ENCODE measurements at places on chromosomes 5 and 9.

DNA sequence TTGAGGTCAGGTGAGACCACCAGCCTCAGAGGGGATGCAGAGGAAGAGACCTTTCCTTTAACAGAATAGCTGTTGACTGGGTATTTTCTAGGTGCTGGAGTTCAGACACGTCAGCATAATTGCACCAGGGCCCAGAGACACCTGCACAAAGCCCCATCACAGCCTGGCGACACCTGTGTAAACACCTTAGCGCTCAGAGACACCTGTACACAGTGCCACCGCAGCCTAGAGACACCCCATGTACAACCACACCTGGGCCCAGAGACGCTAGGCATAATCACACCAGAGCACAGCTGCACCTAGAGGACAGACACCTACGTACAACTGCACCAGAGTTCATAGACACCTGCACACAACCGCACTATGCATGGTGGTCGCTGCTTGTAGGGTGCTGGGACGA, 1.0 kb downstream of the TRIP13 start:
- DNase-seq = no peak

- DNase-seq = peak; percentile 17
Measured at GRCh38 chr5:37248421-37248969, 681 bp downstream of the CPLANE1 start.

DNA sequence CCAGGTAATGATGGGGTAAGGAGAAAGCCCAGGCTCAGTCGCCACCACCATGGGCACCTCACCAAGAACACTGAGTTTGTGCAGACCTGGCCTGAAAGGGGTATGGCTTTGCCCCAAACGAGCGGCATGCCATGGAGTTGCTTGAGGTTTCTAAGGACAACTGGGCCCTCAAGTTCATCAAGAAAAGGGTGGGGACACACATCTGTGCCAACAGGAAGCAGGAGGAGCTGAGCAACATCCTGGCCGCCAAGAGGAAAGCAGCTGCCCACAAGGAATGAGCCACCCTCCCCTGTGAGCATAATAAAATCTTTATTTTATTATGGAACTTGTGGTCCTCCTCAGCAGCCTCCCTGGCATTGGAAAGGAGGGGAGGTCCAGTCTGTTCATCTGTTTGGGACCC, 23.8 kb downstream of the CD14 start:
- DNase-seq = peak; percentile 74

- DNase-seq = no peak
Measured at GRCh38 chr5:76535577-76535976, 87.6 kb downstream of the F2RL2 start.

- no peak for DNase-seq
Measured at GRCh38 chr5:24141046-24141445, 503.7 kb downstream of the CDH10 start.

GRCh38 chr5:55037046-55037771, 13.2 kb downstream of the GZMK start:
- no peak for DNase-seq

DNA sequence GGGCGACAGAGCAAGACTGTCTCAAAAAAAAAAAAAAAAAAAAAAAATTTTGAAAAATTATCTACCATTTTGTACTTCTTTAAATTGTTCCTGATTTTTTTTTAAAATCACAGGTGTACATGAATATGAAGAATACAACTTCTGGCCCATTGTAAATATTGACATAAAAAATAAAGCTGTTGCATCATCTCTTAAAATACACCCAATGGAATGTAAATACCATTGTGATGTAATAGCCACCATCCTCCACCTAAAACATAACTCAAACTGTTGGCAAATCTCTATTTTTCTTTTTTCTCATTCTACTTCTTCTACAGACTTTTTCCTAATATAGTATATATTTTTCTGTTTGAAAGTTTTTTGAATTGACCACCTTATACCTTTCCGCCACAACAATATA, 61.0 kb upstream of the TEX48 start:
- no peak for DNase-seq

DNA sequence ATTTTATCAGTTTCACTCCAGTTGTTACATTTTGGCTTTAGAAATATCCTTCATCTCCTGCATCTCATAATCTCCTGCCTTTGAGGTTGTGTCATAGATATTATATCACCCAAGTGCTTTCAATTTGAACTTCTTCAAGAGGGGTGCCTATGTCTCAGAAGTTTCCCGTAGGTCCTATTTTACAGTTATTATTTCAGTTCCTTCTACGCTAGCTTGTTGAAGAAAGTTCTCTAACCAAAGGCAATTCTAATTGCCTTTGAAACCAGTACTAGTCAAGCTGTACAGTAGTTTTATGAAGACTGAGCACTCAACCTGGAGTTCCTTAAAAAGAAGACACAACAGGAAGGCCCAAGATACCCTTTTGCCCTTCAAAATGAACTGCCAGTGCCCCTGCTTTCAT, 116.4 kb downstream of the ZCCHC7 start:
- DNase-seq = no peak

DNA sequence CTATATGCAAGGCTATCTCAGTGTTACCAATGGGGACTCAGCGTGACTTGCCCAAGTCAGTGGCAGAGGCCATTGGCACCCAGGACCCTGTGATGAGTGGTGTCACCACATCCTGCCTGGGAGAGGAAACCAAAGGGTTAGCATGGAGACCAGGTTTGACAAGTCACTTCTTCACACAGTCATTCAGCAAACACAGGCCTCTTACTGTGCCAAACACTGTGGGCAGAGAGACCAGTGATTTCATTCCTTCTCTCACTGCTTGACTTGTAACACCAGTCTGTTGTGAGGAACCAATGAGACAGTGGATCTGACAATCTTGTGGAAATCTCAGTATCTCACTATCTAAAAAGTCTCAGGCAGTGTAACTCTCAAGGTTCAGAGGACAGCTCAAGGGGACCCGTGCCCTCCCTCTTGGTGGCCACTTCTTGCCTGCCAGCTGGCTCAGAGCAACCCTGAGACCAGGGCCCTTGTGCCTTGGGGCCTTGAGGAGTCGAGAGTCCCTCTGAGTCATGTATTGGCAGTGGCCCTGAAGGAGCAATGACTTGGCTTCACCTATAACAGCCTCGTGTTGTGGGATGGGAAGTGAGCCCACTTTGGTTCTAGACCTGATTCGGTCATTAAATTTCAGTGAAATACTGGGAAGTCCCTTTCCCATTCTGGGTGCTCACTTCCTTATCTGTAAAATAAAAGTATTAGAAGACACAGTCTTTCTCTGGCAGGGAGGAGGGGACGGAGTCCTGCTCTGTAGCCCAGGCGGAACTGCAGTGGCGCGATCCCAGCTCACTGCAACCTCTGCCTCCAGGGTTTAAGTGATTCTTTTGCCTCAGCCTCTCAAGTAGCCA, 1.6 kb downstream of the FABP6 start:
- peak; percentile 76 for DNase-seq

GRCh38 chr5:52543594-52543993, 244.1 kb upstream of the ITGA1 start:
- no peak for DNase-seq

GRCh38 chr5:137611794-137612435, 112.8 kb upstream of the SPOCK1 start:
- DNase-seq = no peak

DNA sequence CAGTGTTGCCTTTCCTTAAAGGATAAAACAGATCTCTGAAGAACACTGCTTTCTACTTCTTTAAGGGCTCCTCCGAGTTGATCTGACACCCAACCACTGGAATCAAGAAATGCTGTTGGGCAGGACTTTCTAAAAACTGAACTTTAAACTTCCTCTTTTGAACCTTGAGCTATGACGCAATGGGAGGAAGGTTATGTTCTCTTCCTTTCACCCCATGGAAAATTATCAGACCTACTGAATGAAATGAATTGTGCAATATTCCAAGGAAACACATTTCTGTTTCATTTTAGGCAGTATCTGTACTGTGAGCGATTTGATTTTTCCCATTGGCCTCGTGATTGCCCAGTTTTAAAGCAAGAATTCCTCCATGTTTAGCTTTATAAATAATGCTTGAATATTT, 206.0 kb upstream of the PRR16 start:
- DNase-seq = peak; percentile 94

DNA sequence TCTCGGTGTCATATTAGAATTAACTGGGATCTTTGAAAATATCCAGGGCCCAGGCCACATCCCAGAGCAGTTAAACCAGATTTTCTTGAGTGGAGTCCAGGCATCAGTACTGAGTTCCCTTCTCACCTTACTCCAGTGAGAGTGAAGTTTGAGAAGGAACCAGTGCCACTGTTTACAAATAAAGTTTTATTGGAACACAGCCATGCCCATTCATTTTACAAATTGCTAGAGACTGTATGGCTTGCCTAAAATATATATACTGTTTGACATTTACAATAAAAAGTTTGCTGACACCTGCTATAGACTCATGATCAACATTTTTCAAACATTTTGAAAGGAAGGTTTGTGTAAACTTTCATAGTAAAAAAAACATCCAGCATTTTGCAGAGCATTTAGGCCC, 63.7 kb upstream of the DMRT3 start:
- DNase-seq = no peak

DNA sequence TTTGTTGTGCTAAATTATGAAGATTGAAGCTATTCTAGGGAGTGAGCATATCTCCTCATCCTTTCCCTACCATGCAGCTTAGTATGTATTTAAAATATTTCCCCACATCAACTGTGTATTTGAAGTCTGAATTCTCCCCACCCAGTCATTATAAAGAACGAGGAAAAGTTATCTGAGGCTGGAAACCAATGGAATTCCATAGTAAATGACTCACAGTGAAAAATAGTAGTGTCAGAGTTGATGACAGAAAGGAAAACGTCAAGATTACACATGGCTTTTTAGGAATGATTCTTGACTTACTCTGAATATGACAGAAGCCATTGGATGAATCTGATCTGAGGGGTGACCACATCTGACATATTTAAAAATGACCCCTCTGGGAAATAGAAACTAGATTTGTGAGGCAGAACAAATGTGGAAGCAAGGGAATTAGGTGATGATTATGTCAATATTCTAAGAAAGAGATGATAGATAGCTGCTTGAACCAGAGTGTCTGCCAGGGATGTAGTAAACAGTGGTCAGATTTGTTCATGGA, 1768.9 kb upstream of the CDH9 start:
- DNase-seq = no peak

- DNase-seq = peak; percentile 79
Measured at GRCh38 chr9:131736431-131736830, 3.4 kb downstream of the RAPGEF1 start.

- peak; percentile 68 for DNase-seq
Measured at GRCh38 chr9:98117984-98118639, 910 bp downstream of the TRIM14 start.

DNA sequence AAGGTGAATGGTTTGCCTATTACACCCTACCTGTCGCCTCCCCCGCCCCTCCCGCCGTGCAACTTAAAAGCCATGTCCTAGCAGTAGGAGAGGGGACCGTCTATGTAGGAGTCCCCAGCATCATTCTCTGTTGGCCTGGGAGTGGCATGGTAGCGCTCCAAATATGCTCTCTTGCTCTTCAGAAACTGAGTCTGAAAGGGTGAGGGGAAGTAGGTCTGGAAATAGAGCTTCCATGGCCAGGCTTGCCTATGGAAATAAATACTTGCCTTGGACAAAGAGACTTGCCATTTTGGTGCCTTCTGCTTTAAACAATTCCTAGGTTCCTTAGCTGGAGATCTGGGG, 1.4 kb downstream of the RGS7BP start:
- DNase-seq = no peak

DNA sequence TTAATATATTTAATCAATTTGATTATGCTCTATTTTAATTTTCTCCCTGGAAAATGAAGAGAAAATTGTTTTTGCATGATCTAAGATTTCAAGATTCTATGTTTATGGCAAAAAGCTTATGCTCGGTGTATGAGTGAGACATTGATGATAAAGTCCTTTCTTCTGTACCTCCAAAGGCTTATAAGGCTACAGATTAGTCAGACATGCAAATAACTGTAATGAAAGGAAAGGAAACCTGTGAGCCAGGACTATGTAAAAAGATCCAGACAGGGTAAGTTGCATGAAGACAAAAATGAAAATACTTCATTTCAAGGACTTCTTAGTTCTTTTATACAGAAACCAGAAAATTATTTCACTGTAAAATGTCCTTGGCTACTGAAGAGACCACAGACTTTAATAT, 52.2 kb upstream of the EDIL3 start:
- DNase-seq = no peak

GRCh38 chr5:173920024-173920753, 32.0 kb downstream of the CPEB4 start:
- DNase-seq = peak; percentile 38

GRCh38 chr9:109143881-109144562, 23.0 kb downstream of the FRRS1L start:
- DNase-seq = peak; percentile 47

DNA sequence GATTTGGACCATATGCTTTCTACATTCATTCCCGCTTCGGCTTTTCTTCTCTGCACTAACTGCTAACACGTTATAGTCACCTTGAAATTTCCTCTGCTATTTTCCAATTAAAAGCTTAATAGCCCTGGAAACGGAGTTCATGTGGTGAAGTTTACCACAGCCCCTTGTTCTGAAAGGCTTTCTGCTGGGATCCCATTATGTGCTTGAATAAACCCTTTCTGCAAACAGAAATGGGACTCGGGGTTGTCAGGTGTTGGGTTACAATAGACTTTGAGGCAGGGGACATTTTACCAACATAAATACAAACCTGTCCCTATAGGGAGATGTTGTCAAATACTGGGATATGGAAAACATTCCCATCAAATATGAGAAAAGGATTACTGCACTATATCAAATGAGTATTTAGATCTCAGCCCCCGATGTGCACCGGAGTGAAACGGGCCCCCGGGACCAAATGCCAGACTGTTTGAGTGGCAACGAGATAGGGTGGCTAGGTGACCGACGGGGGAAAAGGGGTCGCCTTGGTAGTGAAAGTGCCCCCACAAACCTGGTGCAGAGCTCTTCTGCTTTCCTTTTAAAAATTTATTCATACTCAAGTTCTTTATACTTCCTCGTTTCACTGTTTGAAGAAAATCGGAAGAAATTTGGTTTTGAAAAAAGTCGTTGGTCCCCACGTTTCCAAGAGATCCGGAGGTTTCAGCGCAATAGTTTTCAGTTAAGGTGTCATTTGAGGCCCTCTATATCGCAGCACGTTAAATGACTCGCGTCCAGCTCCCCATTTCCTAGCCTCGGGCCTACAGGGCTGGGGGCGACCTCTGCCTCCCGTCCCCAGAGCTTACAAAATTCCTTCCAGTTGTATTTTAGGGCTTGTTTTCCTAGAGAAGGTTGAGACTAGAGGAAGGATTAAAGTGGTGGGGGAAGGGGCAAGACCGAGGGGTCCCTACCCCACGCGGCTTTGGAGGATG, 2.1 kb upstream of the DMRT3 start:
- DNase-seq = no peak

DNA sequence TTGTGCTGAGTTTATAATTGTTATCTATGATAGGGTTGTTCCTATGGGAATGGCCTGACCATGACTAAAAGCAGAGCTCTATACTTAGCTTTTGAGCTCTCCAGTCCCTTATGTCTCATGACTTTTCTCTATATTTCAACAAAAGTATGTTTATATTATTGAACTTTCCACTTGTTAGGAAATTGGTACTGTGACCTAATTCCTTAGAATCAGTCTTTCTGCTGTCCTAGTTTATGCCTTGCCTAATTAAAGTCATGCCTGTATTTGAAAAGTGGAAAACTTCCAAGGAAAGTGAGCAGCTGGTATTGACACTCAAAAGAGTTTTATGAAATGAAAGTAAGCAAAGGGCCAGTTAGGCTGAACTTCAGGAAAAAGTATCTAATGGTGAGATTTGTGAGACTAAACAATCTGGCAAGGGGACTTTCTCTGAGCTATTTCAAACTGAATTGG, 68.6 kb downstream of the XRCC4 start:
- no peak for DNase-seq

GRCh38 chr5:82095536-82095935, 123.7 kb downstream of the ATG10 start:
- DNase-seq = no peak

- no peak for DNase-seq
Measured at GRCh38 chr5:108523360-108523759, 141.5 kb upstream of the FBXL17 start.

Measured in suppressor macrophage (primary cell).